ENCODE measurements at places on chromosomes 16 and 17.

DNA sequence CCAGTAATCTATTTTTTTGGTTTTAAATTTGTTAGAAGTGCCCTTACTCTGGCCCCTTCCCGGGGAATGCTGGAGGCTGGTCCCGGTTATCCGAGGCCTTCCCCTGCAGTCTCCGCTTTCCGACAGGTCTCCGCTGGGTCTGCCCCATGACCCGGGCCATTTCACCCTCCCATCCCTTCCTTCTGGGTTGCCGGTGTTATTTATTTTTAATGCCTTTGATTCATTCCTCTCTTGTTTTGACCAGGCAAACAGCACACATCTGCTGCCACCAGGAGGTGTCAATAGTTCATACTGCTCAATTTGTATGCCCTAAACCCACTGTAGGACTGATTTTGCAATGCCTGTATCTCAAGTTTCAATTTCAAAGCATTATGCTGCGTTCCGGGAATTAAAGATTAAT lies 113.2 kb upstream of the IRX5 start:
- no peak for DNase-seq

DNA sequence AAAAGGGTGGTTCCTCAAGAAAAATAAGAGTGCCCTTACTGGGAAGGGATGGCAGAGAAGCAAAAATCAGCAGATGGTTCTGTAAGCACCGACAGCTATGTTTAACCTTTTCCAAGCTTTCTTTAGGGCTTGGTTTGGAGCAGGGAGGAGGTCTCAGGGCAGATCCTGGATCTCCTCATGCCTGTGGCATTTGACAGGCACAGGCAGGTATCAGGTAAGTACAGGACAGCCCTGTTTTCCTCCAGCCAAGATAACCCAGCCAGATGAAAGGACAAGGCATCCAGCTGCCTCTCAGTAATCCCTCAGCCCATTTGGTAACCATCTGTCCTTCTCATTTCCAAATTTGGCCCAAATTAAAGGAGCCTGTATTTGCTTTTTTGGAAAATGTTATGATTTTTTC lies 141.5 kb downstream of the TOX3 start:
- DNase-seq: no peak

- DNase-seq: no peak
These were observed 67.0 kb downstream of the CACNG1 start for GRCh38 chr17:67111327-67111726.

- no peak for DNase-seq
These were observed 30.1 kb upstream of the NF1 start for GRCh38 chr17:31064707-31065106.

DNA sequence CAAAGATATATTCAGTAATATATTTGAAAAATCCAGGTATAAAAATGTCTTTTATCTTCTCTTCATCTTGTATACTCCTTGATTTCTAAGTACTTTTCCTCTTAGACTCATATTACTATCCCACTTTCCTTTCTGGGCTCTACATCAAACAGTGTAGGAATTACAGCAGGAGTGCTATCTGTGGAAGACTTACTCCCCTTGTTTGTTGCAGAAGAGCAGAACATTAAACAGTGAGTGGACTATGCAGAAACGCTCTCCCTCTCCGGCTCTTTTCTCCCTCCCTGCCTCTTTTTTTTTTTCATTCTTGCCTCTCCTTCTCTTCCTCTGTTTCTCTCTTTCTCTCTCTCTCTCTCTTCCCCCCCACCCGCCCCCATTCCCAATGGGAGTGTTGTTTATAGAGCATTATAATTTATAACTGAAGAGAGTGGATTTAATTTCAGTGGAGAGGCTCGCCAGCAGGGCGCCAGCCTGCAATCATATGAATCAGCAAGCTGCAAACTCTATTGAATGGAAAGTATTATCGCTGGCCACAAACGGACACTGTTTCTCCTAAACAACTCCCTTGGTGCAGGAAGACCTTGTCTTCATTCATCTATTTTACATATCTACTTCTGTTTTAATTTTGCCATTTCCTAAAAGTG lies 242.3 kb upstream of the TBX2 start:
- DNase-seq: peak; percentile 31

DNA sequence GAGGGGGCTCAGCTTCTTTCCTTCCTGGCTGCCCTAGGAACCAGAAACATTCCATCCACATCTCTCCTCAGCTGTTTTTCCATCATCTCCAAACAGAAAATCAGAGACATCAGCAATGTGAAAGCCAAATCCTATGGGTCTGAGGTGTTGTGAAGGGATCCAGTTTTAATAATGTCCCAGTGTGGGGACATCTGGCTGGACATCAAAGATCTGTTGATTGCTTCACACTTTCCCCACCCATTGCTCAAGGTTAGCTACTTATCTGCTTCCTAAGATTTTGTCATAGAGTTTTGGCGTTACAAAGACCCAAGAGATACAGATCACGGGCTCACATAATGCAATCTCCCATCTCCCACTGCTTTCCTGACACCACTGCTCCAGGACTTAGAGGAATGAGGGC lies 47.8 kb upstream of the AXIN2 start:
- no peak for DNase-seq

GRCh38 chr17:16425202-16425601 lies 9.8 kb downstream of the TRPV2 start:
- DNase-seq: no peak

GRCh38 chr16:17238285-17239028 lies 232.3 kb downstream of the XYLT1 start:
- no peak for DNase-seq

GRCh38 chr16:2228161-2228824 lies 4.9 kb downstream of the E4F1 start:
- DNase-seq: no peak

- DNase-seq: no peak
These were observed 13.0 kb downstream of the PCTP start for GRCh38 chr17:55763856-55764255.

GRCh38 chr17:34601416-34601815 lies 22.0 kb downstream of the TMEM132E start:
- no peak for DNase-seq

- DNase-seq: peak; percentile 18
These were observed 32.1 kb downstream of the ZFHX3 start for GRCh38 chr16:73015612-73016487.

GRCh38 chr16:66278604-66279262 lies 87.8 kb upstream of the CDH5 start:
- peak; percentile 33 for DNase-seq

DNA sequence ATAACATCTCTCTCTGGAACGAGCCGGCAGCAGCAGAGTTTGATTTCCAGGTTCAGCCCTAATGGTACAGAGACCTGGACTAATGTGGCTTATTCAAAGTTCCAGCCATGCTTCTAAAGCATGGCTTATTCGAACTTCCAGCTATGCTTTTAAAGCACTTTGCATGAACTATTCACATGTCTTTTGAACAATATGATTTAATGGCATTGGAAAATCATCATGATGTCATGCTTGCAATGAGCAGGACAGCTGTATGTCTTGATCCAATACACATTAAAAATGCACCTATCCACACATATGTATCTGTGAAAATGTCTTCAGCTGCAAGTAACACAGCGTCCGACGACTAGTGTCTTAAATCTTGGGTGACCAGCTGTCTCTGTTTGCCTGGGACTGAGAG lies 85.7 kb downstream of the MARF1 start:
- DNase-seq: no peak

- no peak for DNase-seq
These were observed 542 bp downstream of the GUCY2D start for GRCh38 chr17:8002721-8003593.

GRCh38 chr17:57706761-57707160 lies 38.3 kb downstream of the CCDC182 start:
- no peak for DNase-seq

DNA sequence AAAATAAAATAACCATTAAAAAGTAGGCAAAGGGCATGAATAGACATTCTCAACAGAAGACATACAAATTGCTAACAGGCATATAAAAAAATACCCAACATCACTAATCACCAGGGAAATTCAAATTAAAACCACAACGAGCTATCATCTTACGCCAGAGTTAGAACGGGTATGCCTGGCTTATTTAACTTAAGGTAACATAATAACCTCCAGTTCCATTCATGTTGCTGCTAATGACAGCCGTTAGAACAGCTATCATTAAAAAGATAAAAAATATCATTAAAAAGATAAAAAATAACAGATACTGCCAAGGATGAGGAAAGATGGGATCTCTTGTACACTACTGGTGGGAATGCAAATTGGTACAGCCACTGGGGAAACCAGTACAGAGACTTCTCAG lies 89.3 kb downstream of the GAS7 start:
- no peak for DNase-seq

DNA sequence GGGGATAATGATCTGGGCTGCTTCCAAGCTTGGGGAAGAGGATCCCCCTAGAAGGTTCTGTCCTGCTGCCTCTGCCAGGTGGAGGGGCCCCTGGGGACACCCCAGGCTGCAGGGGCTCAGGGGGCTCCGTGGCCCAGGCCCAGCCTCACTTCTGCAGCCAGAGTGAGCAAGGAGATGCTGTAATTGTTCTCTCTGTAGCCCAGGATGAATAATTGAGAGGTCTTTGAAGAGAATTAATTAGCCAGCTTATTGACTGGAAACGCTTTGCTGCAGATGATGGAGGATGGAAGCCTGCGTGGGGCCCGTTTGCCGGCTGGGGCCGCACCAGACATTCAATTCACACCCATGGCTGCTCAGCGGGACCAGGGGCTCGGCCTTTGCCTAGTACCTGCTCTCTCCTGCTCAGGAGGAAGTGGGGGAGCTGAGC lies 38.5 kb downstream of the TMEM235 start:
- no peak for DNase-seq

GRCh38 chr17:34917381-34917780 lies 43.9 kb downstream of the CCT6B start:
- DNase-seq: no peak

DNA sequence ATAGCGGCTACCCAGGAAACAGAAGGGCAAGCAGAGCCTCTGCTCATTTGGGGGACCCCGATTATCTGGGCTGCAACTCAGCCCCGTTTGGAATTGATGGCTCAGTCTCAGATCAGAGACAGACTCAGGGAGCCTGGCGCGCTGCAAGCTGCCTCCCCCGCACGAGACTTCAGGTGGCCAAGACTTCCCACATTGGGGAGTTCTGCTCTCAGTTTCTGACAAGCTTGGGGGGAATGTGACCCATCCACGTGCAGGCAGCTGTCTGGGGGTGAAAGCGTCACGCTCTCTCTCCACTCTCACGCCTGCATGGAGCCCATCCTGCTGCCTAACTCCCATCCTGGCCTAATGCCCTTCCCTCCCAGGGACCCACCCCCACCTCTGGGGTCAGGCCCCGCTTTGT lies 157.6 kb upstream of the GSE1 start:
- no peak for DNase-seq

DNA sequence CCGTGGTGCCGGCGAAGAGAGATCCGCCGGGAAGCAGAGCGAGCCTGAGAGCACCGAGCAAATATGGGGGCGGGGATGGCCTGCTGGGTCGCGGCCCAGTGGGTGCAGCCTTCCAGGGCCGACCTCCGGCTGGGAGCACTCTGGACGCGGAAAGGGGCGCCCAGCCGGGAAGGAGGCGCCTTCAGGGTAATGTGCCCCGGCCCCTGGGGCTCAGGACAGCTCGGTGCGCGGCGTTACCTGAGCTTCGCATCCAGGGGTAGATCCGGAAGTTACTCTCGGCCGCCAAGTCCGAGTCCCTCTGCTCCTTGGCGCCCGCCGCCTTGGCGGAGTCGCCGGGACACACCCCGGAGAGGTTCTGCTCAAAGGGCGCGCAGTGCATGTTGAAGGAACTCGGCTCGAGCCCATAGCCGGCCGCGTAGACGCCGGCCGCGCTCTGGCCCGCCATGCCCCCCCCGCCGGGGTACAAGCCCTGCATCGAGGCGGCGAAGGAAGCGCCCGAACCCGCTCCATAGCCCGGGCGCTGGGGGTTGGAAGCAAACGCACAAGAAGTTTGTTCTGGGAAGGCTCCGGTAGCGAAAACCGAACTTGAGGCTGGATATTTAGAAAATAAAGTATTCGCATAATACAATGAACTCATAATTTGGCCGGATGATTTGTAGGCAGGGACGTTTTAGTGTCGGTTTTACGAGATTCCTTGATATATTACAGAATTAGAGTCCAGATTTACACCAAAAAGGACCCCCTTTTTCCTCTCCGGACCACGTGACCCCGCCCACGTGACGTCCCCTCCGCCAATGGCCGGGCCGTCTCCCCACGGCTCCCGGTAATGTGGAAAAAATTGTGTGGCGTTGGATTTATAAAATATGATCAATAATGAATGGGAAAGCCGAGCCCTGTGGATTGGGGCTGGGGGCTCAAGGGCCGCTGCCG lies at the start of gene HOXB7:
Gene HOXB7 (minus strand): TSS at position 736 of the 930 bp plus-strand sequence. CDS start 99 bp downstream, at position 637.
- DNase-seq: peak; percentile 34

DNA sequence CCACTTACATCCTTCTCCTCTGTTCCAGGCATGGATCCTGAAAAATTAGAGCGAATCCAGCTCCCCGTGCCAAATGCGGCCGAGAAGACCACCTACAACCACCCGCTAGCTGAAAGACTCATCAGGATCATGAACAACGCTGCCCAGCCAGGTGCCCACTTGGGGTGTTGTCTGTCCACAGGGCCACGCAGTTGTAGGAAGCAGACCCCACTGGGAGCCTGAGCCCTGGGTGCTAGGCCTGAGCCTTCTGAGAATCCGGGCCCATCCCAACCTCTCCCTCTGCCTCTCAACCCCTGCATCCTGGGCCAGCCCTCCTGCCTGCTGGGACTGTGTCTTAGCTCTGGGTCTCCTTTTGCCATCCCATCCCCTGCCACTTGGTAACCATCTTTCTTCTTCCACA lies 95.4 kb downstream of the CLEC16A start:
- no peak for DNase-seq

DNA sequence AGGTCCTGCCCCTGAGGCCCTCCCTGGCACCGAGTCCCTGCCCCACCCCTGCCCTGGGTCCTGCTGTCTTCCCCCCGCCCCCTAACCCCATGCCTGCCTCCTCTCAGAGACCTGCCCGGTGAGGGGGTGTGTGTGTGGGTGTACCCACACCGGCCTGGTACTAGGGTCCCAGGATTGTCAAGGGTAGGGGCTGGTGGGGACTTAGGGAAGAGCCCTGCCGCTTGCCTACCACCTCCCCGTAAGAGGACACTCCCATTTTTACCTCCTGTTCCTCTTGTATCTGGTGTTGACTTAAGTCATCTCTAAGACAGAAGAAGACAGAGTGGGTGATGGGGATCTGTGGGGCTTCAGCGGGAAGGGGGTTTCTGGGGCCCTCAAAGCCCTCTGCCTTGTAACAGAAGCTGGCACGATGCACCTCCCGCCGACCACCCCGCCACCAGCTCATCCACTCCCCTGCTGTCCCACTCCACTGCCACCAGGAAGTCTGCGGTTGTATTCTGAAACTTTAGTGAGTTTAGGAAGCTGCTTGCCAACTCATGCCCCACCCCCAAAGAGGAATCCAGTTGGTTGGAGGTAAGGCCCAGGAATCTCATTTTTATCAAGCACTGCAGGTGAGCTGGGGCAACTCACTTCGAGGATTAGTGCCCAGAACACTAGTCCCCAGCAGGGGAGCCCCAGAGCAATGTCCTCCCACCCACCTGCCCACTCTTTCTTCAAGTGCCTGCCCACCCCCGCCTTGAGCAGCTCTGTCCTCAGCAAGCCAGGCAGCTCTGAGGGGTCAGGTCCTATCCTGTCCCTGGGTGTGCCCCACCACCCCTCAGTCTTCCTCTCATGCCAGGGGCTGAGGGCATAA lies 5.6 kb downstream of the SPATA32 start:
- no peak for DNase-seq

- DNase-seq: no peak
These were observed 23.9 kb upstream of the TMEM98 start for GRCh38 chr17:32903774-32904673.

All from NCI-H2029 treated with DMSO at 0.1 percent for 48 hours (cell line).